ENCODE measurements at places on chromosomes 4 and X.

- no peak for DNase-seq
Observed at GRCh38 chr4:159240687-159241086, 137.8 kb downstream of the RAPGEF2 start.

GRCh38 chr4:144350706-144351105 is 210.2 kb upstream of the GYPA start:
- no peak for DNase-seq

DNA sequence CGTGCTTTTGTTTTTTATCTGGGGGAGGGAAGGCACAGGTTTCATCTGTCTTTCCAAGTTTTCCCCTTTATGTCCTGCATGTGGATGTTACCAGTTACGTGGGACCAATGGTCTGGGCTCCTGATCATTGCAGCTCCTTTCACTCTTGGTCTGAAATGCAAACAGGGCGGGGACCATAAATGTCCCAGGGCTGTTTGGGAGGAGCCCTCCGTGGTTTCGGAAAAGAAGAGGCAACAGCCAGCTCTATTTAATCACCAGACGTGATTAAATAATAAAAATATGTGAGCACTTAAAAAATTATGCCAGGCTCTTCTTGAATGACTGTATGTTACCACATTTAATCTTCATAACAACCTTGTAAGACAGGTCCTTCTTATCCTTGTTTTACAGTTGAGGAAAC is 30.8 kb upstream of the C1GALT1C1 start:
- DNase-seq: no peak

DNA sequence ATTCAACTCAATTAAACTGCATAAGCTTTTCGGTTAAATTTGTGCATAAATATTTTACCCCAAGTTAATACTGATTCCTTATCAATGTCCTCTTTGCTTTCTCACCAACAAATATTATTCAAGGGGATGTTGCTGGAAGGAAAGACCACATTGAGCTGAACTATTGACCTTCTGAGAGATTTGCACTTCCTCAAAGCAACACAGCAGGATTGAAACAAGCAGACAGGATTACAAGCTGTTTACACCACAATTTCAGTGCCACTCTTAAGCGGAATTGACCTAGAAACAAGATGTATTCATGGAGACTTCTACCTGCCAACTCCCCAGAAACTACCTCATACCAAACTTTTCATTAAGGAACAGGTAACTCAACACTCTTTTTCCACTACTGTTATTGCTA is 96.5 kb upstream of the DUSP21 start:
- no peak for DNase-seq

DNA sequence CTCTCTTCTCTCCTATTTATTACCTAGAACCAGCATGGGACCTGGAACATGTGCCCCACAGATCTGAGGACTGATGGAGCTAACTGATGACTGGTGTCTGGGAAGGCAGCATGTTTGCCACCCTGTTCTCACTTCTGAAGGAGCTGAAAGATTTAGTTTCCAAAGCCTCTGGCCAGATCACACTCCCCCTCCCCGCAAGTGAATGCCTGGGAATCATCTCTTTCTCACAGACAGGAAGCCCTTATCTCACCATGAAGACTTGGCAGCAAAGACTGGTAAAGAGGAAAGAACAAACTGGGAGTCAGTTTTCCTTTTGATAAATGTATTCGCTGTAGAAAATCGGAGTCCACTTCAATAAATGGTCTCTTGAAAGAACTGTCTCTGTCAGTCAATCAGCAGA is 21.0 kb upstream of the PCYT1B start:
- DNase-seq: no peak

- peak; percentile 8 for DNase-seq
Observed at GRCh38 chrX:74421036-74421739, at the start of gene SLC16A2. SLC16A2 (plus strand) TSS chrX:74421493; CDS start chrX:74421638, 145 bp downstream.

DNA sequence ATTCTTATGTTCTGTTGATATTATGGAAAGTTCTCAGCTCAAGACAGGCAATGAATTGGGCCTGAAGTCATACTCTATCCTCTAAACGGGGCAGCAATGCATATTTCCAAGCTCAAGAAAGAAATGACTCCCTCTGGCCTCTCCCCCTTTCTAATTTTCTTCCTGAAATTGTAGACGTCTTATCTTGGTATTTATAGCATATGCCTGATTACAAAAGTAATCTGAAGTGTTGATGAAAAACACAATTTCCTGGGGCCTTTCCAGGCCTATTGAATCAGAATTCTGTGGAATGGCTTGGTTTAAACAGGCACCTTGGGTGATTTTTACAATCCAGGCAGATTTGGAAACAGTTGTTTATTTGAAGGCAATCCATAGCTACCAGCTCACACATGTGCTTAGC is 21.4 kb upstream of the PGRMC2 start:
- DNase-seq: no peak

- no peak for DNase-seq
Observed at GRCh38 chr4:53573696-53574095, 17.6 kb downstream of the LNX1 start.

DNA sequence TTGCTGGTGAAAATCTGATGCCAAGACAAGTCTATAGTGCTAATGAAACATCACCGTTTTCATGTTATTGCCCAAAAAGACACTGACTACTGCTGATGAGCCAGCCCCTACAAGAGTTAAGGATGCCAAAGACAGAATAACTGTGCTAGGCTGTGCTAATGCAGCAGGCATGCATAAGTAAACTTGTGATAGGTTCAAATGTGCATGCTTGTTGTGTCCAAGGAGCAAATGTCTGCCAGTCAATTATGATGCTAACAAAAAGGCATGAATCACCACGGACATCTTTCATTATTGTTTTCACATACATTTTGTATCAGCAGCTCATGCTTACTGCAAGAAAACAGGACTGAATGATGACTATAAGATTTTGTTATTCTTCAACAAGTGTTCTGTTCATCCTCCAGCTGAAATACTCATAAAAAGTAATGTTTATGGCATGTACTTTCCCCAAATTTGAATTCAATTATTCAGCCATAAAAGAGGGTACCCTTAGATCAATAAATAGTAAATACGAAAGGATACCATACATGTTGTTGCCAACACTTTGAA is 306.9 kb upstream of the ARSJ start:
- DNase-seq: no peak

DNA sequence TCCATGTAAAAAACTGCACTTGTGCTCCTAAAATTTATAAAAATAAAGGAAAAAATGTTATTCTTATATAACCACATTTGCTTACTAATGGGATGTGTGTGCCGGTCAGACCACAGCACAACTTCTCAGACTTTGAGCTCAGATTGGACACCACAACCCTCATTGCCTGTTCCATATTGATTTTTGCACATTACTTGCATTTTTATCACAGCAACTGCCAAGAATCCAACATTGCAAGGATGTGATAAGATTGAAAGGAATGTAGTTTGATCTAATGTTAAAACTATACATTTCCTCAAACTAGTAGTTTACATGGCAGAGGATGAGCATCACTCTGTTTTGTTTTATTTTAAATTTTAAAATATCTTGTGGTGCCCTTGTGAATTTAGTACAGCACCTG is 227.8 kb downstream of the KDR start:
- DNase-seq: no peak

- peak; percentile 10 for DNase-seq
Observed at GRCh38 chr4:89469930-89470375, 162.4 kb upstream of the GPRIN3 start.

DNA sequence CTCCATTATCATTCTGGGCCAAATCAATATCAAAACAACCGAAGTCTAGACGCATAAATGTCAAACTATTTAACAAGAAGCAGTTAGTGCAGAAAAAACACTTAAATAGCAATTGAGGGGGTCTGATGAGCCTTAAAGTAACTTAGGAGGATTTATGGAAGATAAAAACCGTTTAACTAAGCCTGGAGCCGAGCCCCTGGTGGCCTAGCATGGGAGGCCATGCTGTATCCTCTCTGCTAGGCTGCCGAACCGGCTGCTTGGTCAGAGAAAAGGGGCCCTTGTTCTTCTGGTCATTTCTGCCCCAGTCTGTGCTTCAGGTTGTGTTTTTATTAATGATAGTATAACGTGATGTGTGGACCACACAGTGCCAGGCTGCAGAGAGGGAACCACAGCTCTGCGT is 72.4 kb downstream of the CPZ start:
- no peak for DNase-seq

GRCh38 chr4:138202686-138203085 is 39.5 kb downstream of the SLC7A11 start:
- no peak for DNase-seq

DNA sequence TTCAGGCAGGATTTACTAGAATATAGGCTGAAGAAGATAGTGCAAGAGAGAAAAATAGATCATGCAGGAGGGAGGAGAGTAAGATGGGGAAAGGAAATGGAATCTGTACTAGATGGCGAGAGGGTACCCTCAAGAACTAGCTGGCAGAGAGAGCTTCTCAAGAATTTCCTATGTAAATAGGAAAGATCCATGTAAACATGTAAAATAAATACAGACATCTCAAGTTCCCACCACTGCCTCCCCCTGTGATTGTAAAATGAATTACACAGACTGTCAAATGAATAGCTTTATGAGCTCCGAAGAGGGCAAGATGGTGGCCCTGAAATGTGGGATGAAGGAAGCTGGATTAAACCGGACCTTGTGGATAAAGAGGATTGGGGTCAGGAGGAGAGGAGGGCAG is 178.0 kb downstream of the PALLD start:
- no peak for DNase-seq

DNA sequence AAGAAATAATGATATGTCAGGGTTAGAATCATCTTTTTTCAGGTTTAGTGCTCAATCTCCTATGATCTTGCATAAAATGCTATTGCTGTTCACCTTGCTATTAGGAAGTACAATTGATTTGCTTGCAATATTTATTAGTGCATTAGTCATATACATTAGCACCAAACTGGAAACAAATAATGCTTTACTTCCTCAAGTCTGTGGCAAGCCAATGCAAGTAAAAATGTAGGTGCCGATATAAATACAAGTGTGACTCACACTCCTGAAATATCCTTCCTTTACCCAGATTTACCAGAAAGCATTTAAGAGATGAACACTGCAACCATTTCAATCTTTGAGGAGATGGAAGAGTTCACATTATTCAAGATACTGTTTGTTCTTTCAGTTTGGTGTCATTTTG is 1487.7 kb upstream of the ADGRL3 start:
- DNase-seq: no peak

DNA sequence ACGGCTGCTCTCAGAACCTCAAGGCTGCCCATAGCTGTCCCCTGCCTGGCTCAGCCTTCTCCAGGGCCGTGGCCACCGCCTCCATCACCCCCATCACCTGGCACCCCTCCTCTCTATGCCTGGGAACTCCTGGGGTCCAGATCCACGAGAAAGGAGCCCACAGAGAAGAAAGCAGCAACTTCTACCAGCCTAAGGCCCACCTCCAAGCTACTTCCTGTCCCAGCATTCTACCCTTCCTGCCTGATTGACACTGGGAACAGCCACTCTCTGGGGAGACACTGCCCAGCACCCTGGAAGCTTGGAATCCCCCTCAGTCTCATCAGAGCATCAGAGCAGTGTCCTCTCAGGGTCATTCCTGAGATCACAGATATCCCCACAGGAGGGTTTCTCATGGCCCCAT is 36.9 kb upstream of the PROM1 start:
- DNase-seq: no peak

DNA sequence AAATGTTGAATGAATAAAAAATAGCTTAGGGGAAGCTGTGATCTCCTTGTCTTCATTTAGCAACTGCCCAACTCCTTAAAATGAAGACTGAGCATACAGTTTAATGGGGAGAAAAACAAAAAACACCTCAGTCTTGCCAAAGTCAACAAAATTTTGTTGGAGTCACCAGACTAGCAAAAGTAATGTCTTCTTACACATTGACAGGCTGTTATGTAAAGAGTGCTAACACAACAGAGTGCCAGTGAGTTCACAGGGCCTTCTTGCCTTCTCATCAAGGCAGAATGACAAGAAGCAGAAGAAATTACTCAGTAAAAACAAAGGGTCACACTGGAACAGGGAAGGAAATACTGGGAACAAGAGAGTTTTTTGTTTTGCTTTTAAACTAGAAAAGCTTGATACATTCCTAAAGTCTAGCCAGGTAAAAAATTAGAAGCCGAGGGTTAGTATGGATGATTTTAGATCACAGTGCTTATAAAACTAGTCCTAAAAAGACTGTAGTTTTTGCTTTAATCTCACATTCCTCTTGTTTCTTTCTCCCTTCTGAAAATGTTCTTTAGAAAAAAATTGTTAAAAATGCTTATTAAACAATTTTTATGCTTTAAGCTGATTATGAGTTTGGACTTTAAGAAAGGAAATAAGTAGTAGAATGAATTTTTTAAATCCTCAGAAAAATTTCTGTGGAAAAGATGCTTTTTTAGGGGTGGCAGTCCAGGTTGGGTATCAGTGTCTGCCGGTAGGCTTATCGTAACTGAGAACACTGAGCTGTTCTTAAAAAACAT is 38.7 kb upstream of the FRAS1 start:
- no peak for DNase-seq

DNA sequence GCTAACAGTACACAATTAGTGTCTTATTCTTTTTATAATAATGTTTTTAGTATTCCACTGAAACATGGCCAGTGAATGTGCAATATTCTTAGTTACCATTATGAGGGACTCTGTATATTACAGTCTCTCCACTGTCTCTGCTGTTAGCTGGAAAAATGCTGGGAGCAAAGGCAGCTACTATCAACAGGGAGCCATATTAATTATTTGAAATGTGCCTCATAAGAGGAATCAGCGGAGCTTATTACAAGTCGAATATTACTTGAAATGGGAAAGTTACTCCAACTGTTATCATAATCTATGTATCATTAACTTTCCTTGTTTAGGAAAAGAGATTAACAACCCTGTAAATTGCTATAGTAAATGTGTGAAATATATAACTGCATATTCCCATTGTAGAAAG is 612.0 kb downstream of the ADGRL3 start:
- no peak for DNase-seq

GRCh38 chr4:128653527-128654444 is 155.7 kb upstream of the JADE1 start:
- DNase-seq: no peak

- DNase-seq: no peak
Observed at GRCh38 chrX:153642051-153642654, 4.8 kb upstream of the DUSP9 start.

DNA sequence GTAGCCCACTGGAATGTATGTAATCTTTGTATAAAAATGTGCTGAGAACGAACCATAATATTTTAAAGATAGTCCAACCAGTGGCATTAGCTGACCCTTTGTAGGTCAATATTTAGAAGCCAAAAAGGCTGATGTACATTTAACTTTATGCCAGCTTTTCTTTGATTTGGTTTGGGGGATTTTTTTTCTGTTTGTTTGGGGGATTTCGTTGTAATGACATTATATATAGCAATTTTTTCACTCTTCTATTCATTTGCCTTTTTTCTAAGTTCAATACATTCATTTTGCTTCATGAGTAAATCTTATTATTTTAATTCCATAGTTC is 382.0 kb upstream of the NOCT start:
- no peak for DNase-seq

DNA sequence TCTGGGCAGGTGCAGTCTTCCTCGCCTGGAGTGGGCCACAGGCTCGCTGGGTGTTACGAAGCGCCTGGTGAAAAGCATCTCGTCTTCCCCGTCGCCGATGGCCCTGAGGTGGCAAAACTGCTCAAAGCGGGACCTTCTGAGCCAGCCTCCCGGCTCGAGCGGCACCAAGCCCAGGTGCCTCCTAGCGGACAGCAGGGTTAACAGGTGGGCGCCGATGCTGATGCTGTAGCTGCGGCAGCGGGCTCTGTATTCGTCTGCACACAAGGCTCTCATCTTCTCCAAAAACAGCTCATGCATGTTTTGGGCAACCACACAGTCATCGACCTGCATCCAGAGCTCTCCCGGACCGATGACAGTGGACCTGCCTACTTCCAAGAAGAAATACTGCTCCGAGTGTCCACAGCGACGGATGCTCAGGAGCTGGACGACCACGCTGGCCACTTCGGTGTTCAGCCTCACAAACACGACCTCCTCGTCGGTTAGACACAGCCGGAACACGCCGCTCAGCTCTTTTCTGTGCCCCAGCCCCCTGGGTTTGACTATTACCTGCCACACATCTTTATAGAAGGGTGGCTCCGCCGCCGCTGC is 1.2 kb downstream of the IRS4 start:
- DNase-seq: no peak
